ENCODE measurements at places on chromosomes 11 and 22. TPM values are rescaled to one million over a fixed set of nuclear protein-coding genes. Genes with fewer than 3 reads are reported as not detected.

The RAB39A gene
- total RNA-seq = 2.5 TPM

The OR4C5 gene
- not detected for total RNA-seq

The SPDYC gene
- total RNA-seq = not detected

The CCDC86 gene
- 23.5 TPM for total RNA-seq

The RFPL3 gene
- not detected for total RNA-seq

The CERK gene
- total RNA-seq = 30.5 TPM

The LRRC10B gene
- total RNA-seq = 11.5 TPM

The PKNOX2 gene
- total RNA-seq = 8.7 TPM

The TRPC6 gene
- total RNA-seq = 10.5 TPM

DNA sequence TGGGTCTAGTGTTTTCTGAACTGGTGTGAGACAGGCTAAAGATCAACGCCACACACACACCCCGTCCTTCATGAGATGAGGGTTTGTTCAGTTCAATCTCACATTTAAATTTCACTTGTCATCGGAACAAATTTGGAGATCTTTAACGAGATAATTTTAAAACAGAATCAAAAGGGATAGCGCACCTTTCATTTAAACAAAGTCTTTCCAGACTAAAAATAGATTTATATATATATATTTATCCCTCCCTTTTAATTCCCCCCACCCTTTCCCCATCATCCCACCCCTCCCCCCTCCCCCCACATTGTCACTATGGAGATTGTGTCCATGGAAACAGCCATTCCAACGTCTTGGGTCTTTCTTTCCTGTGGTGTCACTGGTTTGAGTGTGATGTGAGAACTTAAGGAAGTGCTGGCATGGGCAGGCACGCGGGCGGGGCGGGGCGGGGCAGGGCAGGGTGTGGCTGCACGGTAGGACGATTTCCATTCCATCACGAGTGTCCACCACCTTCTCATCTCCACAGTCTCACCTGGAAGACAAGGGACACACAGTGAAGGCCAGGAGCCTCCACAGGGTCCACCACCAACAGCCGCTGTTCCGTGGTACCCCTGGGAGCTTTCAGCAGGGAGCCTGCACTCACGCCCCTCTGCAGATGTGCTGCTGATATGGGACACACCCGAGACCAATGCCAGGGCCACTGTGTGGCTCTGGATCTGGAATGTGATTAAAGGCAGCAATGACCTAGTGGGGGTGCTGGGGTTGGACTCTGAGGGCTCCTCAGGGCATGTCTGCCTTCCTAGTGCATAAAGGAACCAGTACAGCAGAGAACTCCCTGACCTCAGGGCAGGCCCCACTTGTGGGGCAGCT is 30.5 kb upstream of the CYP2D6 start:
- H3K27ac ChIP-seq = no peak overlapping the region
- no peak for DNase-seq
- no peaks in the 10 kb centered on the region for H3K27me3 ChIP-seq
- H3K4me1 ChIP-seq = no peaks in the 10 kb centered on the region
- peaks cover 23% of the 10 kb centered on the region for H3K36me3 ChIP-seq

- H3K4me3 ChIP-seq = no peak overlapping the region
- no peak overlapping the region for H3K27ac ChIP-seq
- no peaks in the 10 kb centered on the region for H3K27me3 ChIP-seq
- H3K36me3 ChIP-seq = no peaks in the 10 kb centered on the region
Observed at GRCh38 chr11:125675196-125675595, 5.5 kb downstream of the ACRV1 start.

- no peak overlapping the region for H3K27ac ChIP-seq
- peaks cover 6% of the 10 kb centered on the region for H3K27me3 ChIP-seq
- DNase-seq = no peak
- no peaks in the 10 kb centered on the region for H3K36me3 ChIP-seq
- peaks cover 24% of the 10 kb centered on the region for H3K4me1 ChIP-seq
Observed at GRCh38 chr22:44020981-44021380, 3.1 kb upstream of the PARVB start.

DNA sequence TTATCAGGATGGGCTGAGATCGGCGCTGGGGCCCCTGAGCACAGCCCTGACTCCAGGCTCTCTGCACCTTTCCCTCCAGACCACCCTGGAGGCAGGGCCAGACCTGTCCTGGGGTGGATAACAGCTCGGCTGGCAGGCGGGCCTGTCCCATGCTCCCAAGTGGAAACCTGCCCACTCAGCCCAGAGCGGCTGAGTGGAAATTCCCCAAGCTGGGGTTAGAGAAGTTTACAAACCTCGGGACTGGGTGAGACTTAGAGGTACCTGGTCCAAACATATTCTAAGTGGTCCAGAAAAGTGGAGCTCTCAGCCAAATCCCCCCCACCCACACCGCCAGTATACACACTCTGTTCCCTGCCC is 4.8 kb upstream of the FXYD2 start:
- no peaks in the 10 kb centered on the region for H3K27me3 ChIP-seq
- DNase-seq = peak; percentile 40
- H3K4me1 ChIP-seq = peaks cover 47% of the 10 kb centered on the region

DNA sequence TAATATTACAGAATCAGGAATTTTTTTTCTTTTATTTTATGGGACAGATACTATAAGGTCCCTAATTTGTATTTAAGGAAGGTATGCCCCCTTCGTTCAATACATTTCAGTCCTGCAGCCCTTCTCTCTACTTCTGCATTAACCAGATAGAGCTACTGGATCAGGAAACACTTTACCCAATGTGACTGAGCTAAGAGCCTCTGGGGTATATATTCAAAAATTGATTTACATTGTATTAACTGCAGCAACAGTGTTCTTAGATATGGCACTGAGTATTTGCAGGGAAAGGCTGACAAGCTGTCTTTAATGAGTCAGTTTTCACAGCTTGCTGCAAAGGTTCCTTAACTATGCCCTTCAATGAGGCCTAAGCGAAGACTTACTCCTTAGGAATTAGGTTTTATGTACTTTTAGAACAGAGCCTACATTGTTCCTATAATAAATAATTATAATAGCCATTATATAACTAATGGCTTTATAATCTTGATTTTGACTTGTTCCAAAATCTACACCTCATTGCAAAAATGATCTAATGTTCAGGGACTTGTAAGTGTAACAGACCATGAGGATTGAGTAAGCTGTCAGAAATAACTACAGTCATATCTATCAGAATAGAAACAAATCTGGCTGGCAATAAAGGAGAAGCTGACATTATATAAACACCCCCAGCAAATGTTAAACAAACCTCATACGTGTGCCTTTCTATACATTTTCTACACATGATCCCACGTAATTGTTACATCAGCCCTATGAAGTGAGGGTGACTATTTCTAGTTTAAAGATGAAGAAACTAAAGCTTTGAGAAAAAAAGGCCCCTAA is 55.0 kb downstream of the DDI1 start:
- H3K4me1 ChIP-seq = no peaks in the 10 kb centered on the region
- H3K4me3 ChIP-seq = no peak overlapping the region
- H3K27me3 ChIP-seq = no peaks in the 10 kb centered on the region

- peaks cover 10% of the 10 kb centered on the region for H3K4me1 ChIP-seq
- H3K36me3 ChIP-seq = no peaks in the 10 kb centered on the region
- peak; percentile 79 for DNase-seq
- peak overlapping the region; percentile 56 for H3K27ac ChIP-seq
Observed at GRCh38 chr11:69014084-69014851, 1.2 kb upstream of the MRGPRF start.

GRCh38 chr22:27990451-27990840 is 71.4 kb upstream of the PITPNB start:
- peaks cover 11% of the 10 kb centered on the region for H3K4me1 ChIP-seq
- no peak overlapping the region for H3K4me3 ChIP-seq
- H3K36me3 ChIP-seq = peaks cover 36% of the 10 kb centered on the region
- H3K27me3 ChIP-seq = no peaks in the 10 kb centered on the region
- H3K27ac ChIP-seq = peak overlapping the region; percentile 39

DNA sequence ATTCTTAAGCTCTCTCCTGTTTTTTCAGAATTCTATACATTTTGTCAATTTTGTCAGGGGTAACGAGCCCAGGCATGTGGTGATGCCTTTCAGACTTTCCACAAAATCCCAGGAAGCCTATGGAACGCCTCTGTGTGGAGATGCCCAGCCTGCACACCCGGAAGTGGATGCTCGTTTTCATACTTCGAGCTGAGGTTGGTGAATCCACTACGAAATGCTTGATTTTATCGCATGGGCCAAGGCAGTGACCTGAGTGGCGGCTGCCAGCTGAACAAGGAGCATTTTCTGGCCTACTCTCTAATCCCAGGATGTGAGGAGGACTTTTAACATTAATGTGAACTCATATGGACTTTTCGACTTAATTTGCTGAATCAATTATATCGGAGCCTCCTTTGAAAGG is 426.7 kb upstream of the B3GAT1 start:
- no peaks in the 10 kb centered on the region for H3K36me3 ChIP-seq
- no peak for DNase-seq
- H3K27me3 ChIP-seq = no peaks in the 10 kb centered on the region
- H3K4me1 ChIP-seq = no peaks in the 10 kb centered on the region
- no peak overlapping the region for H3K4me3 ChIP-seq

GRCh38 chr11:62621567-62622470 is at the start of gene B3GAT3:
Gene B3GAT3 (minus strand): TSS chr11:62621986. CDS start chr11:62621947, 39 bp downstream.
- no peaks in the 10 kb centered on the region for H3K27me3 ChIP-seq
- H3K27ac ChIP-seq = peak within 1 kb of the TSS; percentile 89
- peak; percentile 99 for DNase-seq
- H3K4me1 ChIP-seq = peaks cover 16% of the 10 kb centered on the region
- H3K36me3 ChIP-seq = peaks cover 28% of the 10 kb centered on the region

DNA sequence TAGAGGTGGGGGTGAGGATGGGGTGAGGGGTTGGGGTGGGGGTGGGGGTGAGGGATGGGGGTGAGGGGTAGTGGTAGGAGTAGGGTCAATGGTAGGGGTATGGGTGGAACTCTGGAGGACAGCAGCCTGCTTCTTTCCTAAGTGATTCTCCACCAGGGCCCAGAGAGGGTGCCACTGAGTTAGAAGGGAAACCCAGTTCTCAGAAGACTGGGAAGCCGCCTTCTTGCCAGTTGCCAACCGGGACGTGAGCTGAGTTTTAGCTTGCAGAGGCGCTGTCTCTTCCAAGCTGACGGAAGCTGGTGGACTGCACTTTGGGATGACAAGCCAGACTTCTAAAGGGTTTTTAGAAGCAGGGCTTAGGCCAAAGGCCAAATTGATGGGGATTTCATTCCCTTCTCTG is 104.4 kb downstream of the NAT10 start:
- H3K4me1 ChIP-seq = no peaks in the 10 kb centered on the region
- H3K27me3 ChIP-seq = no peaks in the 10 kb centered on the region
- H3K36me3 ChIP-seq = no peaks in the 10 kb centered on the region
- H3K4me3 ChIP-seq = no peak overlapping the region
- H3K27ac ChIP-seq = no peak overlapping the region
- DNase-seq = no peak

GRCh38 chr22:35615156-35615555 is 2.0 kb downstream of the MB start:
- no peak overlapping the region for H3K27ac ChIP-seq
- no peaks in the 10 kb centered on the region for H3K27me3 ChIP-seq
- no peak for DNase-seq
- no peak overlapping the region for H3K4me3 ChIP-seq
- no peaks in the 10 kb centered on the region for H3K36me3 ChIP-seq

DNA sequence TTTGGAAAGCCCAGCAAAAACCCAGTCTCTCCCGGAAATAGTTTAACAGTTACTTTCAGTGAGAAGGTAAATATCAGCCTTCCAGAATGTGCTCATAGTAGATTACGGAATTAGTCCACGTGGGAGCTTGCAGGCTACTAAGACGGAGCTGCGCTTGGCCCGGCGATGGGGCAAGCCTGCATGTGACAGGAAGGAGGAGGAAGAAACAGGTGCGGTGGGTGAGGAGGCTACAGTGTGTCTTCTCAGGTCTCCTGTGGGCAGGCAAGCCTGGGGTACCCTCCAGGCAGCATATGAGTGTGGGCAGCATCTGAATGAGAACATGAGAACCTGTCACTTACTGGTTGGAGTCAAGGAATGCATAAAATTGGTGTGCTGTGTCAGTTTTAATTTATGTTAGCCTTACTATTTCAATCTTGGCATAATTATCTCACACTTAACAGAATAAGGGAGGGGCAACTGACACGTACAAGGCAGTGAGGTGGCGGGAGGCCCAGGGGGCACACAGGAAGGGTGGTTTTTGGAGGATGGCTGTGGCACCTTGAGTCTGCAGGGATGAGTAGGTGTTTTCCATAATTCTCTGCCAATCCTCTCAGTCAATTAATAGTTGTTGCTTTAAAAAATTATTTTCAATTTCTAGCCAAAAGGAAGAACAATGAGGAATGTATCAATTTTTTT is 35.7 kb downstream of the CLMP start:
- no peak for DNase-seq
- no peaks in the 10 kb centered on the region for H3K4me1 ChIP-seq
- no peaks in the 10 kb centered on the region for H3K36me3 ChIP-seq
- H3K27ac ChIP-seq = no peak overlapping the region

- H3K4me3 ChIP-seq = no peak overlapping the region
- no peaks in the 10 kb centered on the region for H3K4me1 ChIP-seq
- DNase-seq = no peak
- H3K27me3 ChIP-seq = no peaks in the 10 kb centered on the region
- H3K36me3 ChIP-seq = peaks cover 35% of the 10 kb centered on the region
Observed at GRCh38 chr22:40911772-40912171, 39.4 kb upstream of the RBX1 start.

DNA sequence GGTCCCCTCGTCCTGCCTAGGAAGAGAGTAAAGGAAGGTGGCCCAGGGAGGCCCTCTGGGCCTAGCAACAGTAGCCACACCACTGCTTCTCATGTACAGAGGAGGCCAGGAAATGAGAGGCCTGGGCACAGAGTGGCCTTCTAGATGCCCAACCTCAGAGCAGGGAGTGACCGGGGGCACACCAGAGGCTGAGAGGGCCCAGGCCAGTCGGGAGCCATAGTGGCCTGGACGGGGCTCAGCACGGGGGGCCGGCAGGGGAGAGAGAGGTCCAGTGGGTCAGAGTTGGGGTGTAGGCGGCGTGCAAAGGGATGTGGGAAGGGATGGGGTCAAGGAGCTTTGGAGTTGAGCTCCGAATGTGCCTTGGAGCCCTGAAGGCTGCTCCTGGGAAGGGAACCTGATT is 25.0 kb upstream of the MYEOV start:
- H3K27ac ChIP-seq = no peak overlapping the region
- no peaks in the 10 kb centered on the region for H3K27me3 ChIP-seq
- DNase-seq = no peak
- H3K4me3 ChIP-seq = no peak overlapping the region

- no peaks in the 10 kb centered on the region for H3K4me1 ChIP-seq
- no peak overlapping the region for H3K4me3 ChIP-seq
- no peaks in the 10 kb centered on the region for H3K27me3 ChIP-seq
- no peak for DNase-seq
Observed at GRCh38 chr11:84264066-84264465, 977.9 kb upstream of the CCDC90B start.

Data from upper lobe of left lung (tissue), 6 donors.